ENCODE measurements at places on chromosomes 6 and 20.
A peak's percentile ranks its signal among the peaks of the same experiment; 100 is the strongest.

- peak; percentile 25 for DNase-seq
Observed at GRCh38 chr20:63025534-63026331, 19.0 kb upstream of the BHLHE23 start.

- DNase-seq, result no peak
Observed at GRCh38 chr6:3755637-3756545, 4.4 kb upstream of the PXDC1 start.

DNA sequence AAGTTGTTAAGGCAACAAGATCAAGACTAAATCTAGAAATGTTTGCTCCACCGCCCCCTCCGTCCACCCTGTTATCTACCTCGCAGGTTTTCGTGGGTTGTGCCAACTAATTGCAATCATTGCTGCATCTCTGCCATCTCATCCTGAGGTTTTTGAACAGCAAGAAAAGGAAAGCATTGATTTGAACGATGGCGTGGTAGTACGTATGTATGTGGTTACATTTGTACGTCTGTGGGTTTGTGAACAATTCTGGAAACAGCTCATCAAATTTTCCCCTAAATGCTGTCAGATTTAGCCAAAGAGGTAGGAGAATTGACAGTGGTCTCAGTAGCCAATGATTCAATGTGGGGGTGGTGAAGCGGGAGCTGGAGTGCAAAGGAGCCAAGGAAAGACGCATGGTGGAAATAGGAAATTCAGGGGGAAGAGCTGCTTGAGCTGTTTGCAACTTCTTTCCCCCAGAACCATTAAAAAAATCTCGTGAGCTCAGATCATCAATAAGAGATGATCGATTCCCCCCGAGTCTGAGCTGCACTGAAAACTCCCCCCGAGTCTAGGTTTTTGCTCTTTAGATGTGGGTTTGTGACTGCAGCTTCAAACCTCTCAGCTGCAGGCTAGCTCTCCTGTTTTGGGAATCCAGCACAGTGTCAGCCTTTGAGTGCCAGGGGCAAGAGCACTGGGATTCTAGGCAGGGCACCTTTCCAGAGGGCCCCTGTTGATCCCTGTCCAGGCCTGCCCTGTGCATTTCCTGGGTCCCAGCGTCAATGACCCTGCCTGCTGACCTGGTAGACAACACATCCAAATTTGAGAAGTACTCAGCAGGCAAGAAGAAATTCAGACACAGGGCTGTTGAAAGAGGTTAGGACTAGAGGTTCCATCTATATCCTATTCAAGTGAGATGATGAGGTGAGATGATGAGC lies 72.6 kb upstream of the LY86 start:
- no peak for DNase-seq

- peak; percentile 95 for DNase-seq
Observed at GRCh38 chr20:53582574-53583351, 10.9 kb downstream of the ZNF217 start.

DNA sequence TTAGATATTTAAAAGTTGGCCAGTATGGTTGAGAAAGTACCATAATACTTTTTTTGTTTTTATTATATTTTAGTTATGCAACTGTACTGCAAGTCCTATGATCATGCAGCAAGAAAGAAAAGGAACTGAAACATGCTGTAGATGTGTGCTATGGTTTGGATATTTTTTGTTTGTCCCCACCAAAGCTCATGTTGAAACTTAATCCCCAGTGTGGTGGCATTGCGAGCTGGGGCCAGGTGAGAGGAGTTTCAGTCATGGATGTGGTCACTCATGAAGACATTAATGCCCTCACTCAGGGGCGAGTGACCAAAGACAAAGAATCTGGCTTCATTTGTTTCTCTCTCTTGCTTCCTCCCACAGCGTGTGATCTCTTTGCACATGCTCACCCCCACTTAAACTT lies 393.9 kb downstream of the PAX1 start:
- DNase-seq, result no peak

DNA sequence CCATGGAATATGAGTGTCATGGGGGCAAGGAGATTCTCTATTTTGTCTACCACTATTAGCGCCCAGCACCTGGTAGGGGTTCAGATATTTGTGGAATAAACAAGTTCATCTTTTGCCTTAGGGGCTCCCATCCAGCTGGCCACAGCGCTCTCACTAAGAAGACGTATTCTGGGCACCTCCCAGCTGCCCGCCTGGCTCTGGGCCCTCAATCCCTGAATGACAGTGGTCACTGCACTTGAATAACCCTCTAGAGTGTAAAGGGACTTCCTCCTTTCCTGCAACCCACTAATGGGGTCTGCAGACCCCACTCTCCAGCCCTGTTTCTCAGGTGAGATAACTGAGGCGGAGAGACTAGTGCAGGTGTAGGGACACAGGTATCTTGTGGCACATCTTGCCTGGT lies 36.2 kb downstream of the SNX5 start:
- DNase-seq, result no peak
